ENCODE measurements at places on chromosomes 2 and 18.

- peak; percentile 24 for DNase-seq
Observed at GRCh38 chr18:79944126-79944731, 7.2 kb downstream of the SLC66A2 start.

- peak; percentile 80 for DNase-seq
Observed at GRCh38 chr2:209773377-209773776, 1.7 kb downstream of the UNC80 start.

DNA sequence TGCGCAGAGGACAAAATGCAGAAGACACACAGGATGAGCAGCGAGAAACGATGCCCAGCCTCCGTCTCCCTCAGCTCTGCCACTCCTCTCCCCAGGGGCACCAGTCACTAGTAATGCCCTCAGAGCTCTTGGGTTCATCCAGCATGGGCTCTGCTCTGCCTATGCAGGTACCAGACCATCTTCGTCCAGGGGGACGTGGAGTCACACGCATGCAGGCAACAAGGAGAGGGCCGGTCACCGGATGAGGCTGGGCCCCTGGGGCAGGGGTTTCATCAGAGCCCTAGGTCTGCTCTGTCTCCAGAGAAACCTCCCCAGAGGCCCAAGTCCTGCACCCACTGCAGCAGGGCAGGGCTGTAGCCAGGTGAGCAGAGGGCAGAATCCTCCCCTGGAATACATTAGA is 23.9 kb downstream of the RAB31 start:
- DNase-seq: no peak

DNA sequence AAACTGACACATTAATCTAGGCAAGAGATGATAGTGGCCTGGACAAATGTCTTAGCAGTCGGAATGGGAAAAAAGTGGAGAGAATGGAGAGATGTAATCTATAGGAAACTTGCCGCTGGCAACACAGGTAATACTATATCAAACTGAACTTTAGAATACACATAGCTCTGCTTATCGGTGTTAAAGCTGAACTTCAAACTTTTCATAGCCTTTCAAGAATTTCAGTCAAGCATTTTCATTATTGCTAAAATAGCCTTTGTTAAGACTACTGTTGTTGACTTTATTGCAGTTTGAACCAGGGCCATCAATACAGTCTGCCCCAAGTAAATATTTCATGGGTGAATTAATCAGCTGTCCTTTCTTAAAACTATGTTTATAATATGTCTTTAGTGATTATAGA is 12.9 kb upstream of the CHST9 start:
- peak; percentile 7 for DNase-seq

GRCh38 chr2:26485099-26485498 is 7.2 kb upstream of the OTOF start:
- no peak for DNase-seq

GRCh38 chr2:200439981-200440380 is 69.9 kb downstream of the KCTD18 start:
- no peak for DNase-seq

- DNase-seq: peak; percentile 52
Observed at GRCh38 chr2:148021059-148021861, at the start of gene MBD5. Gene MBD5 (plus strand): TSS chr2:148021091.

- no peak for DNase-seq
Observed at GRCh38 chr2:94923196-94923595, 52.0 kb downstream of the TEKT4 start.

DNA sequence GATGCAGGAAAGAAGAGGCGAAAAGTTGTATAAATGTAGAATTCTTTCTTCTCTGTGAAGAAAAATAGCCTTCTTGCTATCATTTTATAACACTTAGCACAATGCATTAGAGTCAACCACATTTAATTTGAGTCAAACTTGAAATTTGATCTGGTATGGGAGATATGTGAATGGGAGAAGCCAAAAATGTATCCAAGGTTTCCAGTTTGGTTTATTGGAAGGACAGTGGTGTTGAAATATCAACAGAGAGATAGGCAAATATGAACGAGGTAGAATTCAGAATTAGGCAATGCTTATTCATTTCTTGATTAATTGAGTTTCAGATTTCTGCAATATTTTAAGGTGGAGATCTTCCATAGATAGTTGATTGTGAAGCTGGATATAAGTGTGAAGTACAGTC is 991.9 kb upstream of the CHAC2 start:
- no peak for DNase-seq

GRCh38 chr2:16181062-16181740 is 240.9 kb downstream of the MYCN start:
- DNase-seq: no peak

GRCh38 chr2:120936476-120937334 is 201.0 kb downstream of the GLI2 start:
- DNase-seq: no peak

DNA sequence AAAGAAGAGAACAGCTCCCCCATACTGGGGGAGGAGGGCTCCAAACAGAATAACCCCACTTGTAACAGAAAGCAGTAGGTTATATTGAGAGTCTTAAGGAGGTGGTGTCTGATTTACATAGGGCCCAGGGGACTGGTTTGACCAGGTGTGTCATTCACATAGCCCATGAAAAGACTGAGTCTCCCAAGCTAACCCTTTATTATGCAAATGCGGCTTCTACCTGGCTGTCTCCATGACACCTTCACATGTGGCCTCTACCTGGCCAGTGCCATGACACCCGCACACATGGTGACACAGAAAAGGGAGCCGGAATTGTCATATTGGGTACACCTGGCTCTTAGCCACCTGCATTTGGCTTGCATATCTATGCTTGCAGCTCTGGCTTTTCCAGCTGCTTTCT is 1057.2 kb upstream of the PIK3C3 start:
- DNase-seq: peak; percentile 45

DNA sequence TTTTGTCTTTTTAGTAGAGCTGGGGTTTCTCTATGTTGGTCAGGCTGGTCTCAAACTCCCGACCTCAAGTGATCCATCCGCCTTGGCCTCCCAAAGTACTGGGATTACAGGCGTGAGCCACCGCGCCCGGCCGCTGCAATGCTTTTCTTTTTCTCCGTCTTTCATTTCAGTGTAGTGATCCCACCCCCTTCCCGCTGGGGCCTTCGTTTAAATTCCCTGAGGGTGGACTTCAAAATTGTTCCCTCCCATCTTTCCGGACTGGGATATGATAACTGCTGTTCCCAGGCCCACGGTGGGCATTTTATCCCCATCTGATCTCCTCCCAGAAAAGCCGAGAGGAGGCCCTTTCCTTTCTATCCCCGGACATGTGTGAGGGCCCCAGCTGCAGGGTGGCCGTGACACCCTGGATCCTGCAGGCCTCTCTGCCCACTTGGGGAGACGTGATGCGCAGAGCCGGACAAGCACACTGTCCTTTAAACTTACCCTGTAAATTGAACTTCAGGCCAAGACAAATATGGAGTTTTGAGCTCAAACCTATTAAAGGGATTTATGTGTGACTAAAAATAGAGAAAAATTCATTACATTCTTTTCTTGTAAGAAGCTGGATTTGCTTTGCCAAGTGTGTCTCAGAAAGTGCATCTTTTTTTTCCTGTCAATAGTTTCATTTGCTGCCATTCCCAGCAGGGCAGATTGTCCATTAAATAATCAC is 54.5 kb upstream of the AFF3 start:
- DNase-seq: no peak

GRCh38 chr2:215466097-215466909 is 30.4 kb upstream of the FN1 start:
- no peak for DNase-seq

DNA sequence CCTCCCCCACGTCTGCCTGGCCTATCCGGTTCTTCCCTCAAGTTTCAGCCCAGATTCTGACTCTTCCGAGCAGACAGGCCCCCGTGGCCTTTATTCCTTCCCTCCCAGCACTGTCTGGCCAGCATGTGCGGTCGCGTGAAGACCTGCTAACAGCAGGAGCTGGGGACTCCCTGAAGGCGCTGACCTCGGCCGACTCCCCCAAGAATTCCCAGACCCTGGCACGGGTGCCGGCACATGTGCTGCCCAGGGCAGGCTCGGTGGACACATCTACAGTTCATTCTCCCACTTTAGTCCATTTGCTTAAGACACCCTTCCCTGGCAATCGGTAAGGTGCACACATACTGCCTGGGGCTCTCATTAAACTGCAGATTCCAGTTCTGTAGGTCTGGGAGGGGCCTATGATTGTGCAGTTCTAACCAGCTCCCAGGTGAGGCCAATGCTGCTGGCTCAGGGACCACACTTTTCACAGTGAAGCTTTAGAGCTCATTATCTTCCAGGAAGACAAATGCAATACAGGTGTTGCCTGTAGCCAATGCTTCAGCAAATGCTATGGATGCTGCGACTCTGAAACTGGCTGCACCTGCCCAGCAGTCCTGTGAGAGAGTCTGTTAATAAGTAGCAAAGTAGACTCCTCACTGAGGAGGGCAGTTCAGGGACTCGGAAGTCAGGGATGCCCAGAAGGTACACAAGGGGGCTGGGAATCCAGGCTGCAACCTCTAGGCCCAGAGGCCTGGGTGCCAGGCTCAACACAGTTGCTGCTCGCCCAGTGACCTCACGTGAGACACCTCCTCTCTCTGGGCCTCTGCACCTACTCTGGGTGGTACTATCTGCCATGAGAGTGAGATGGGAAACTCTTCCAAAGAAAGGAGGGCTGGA is 45.4 kb upstream of the TAF1B start:
- peak; percentile 12 for DNase-seq

DNA sequence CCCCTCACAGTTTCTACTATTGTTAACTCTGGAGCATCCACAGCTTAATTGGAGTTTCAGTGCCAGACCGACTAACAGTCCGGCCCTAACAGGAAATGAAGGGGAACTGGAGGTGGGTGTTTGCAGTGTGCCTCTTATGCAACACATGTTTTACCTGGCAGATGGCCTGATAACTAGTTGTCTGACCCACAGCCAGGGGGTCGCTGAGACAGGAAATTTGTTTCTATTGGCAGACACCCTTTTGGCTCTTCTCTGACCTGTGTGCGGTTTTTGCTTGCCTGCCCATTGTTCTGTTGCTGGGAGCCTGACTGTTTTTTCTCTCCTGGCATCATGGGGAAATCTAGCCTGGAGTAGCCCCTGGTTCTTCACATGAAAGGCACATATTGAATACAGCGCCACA is 1329.8 kb downstream of the DSC3 start:
- no peak for DNase-seq

- DNase-seq: no peak
Observed at GRCh38 chr18:68843473-68844089, 45.7 kb downstream of the CCDC102B start.

GRCh38 chr2:97739020-97739892 is 25.9 kb downstream of the ZAP70 start:
- no peak for DNase-seq

- DNase-seq: no peak
Observed at GRCh38 chr2:25116956-25117355, 51.4 kb downstream of the POMC start.

DNA sequence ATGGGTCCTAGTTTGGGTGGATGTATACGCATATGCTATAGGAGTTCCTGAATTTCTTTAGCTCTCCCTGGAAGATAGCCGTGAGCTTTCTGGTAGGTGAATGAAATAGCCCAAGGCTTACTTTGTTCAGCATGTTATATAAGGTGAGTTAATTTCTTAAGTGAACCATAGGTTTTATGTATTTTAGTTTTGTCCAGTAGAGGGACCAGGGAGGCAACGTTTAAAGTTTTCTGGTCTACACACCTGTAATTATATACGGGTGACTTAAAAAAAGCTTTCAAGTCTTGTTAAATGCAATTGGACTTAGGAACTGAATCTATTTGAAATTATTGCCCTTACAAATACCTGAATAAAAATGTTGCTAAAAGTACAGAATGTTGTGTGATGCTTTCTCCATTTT is 402.5 kb upstream of the DDX18 start:
- DNase-seq: no peak

DNA sequence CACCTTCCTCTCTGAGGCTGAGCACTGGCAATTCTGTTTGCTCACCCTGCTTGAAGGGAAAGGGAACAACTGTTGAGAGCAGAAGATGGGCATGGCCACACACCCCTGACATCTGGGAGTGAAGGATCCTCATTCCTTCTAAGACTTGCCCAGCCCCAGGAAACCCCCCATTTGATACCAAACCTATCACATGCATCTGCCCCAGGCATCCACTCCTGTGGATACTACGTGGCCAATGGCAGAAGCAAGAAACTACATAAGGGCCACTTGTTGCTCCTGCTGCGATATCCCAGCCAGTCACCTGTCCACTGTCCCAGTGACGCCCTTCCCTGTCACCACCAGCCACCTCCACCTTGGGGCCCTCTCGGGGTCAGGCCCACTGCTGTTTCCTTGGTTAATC is 185.2 kb downstream of the SMAD2 start:
- DNase-seq: no peak

DNA sequence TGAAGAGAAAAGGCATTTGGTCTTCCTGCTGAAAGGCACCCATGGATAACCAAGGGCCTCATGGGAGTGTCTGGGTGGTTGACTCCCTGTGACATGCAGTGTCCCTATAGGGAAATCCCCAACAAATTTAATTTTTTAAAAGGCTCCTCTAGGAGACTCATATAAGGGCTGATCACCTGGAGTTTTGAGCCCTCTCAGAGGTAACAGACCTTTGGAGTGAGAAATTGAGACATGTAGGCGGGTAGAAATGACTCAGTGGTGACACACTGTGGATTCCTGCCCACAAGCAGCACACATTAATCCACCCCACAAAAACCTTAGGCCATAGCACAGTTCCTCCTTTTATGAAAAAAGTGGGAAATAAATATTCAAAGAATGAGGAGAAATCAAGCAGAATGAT is 557.0 kb upstream of the CNTNAP5 start:
- peak; percentile 1 for DNase-seq

GRCh38 chr2:55150834-55151233 is 81.3 kb downstream of the CLHC1 start:
- no peak for DNase-seq

DNA sequence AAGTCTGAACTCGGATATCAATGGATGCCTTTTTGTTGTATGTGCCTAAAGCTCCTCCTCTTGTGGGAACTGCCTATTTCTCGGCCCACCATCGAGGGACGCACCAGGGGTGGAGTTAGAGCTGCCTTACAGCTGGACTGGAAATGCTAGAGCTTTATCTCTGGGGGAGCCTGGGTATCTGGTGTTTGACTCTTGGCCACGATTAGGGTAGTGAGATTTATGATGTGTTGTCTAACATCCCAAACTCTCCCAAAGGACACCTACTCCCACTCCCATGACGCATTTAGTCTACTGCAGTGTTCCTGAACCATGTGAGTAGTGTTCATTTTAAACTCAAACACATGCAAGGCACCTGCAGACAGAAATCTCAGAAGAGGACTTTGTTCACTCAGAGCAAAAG is 594.8 kb downstream of the METTL4 start:
- DNase-seq: no peak

- DNase-seq: no peak
Observed at GRCh38 chr2:181738563-181738962, 58.2 kb upstream of the NEUROD1 start.

DNA sequence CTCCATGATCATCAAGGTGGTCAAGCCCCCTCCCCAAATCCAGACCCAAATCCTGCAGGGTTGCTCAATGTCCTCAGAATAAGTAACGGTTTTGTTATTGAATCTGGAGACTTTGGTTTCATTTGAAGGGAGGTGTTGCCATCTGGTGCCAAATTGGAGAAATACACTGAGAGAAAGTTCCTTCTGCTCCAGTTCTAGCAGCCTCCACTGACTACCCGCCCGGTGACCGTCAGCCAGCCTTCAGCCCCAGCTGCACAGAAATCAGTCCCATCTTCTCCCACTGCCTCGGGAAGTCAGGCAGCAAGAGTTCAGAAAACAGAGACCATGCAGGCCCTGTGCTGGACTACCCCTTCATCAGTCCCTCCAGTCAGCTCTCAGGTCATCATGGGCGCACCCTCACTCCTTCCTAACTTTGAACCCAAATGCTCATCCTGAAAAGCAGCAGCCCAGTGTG is 38.7 kb downstream of the PKDCC start:
- DNase-seq: peak; percentile 70

Measured in NCI-H146 (cell line).